ENCODE measurements at places on chromosomes 5 and 9.

- no peak for DNase-seq
Observed at GRCh38 chr9:73146111-73146815, 5.4 kb upstream of the ANXA1 start.

GRCh38 chr5:71862087-71862486 is 143.0 kb downstream of the CARTPT start:
- DNase-seq, result no peak

DNA sequence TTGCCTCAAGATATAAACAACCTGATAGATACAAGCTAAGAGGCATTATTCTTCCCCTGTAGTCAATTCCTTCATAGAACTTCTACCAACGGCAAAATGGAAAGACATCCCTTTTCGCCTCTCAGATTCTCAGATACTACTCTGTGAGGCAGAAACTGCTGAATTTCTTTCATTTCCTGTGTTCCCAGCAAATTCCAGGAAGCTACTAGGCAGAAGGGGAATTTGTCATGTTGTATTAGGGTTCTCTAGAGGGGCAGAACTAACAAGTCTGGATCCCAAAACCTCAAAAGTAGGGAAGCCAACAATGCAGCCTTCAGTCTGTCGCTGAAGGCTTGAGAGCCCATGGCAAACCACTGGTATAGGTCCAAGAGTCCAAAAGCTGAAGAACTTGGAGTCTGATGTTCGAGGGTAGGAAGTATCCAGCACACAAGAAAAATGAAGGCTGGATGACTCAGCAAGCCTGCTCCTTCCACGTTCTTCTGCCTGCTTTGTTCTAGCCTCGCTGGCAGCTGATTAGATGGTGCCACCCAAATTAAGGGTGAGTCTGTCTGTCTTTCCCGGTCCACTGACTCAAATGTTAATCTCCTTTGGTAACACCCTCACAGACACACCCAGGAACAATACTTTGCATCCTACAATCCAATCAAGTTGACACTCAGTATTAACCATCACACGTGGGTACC is 15.2 kb downstream of the RNF180 start:
- DNase-seq, result no peak

GRCh38 chr5:25094219-25094618 is 449.4 kb upstream of the CDH10 start:
- no peak for DNase-seq

DNA sequence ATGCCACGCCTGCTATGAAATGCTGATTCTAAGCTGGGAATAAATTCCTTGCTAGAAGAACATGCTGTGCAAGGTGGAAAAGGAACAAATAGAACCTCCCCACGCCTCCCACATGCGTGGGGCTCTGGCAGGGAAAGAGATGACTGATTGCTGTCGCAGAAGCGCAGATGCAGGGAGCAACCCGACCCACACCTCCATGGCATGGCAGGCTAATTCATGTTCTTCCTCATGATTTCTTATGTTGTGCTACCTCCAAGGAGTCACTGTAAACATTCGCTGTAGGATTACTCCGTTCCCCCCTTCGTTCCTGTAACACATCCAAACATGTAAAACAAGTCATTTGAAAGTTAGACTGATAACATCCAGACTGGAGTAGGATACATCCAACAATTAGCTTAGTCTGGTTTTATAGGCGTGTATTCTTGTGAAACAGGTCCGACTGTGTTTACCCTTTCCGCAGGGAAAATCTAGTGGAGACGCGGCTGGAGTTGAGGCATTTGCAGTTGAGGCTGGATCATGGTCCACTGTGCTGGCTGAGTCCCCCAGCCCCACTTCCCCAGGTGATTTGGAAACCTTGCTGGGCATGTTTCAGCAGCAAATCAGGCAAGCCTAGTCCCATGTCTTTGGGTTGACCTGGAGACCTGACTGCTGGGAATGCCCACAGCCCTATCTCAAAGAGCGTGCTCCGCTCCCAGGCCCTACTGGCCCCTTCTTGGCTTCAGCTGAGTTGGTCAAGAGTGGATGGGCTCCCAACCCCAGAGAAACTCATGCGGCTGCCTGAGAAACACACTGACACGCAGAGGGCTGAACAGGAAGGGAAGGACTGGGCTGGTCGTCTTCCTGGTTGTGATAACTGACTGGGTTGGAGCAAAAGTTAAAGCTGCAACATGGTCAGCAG is 24.8 kb upstream of the ANKRD33B start:
- DNase-seq, result no peak

DNA sequence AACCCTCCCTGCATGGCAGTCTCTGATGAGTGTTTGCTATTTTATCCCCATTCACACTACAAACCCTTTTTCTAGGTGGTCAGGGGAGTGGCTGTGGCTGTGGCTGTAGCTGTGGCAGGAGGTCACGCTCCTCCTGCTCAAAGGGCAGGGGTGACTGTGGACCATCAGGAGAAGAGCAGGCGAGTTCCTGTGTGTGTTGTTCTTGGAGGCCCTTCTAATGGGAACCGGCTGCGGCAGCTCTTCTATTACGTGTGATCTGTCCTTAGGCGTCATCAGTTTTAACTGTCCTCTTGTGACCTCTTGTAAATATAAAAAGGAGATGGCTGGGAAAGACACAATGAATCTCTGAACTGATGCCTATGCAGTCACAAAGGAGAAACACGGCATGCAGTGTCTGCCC is 65.1 kb downstream of the ANKH start:
- no peak for DNase-seq

GRCh38 chr9:123453076-123453667 is 97.2 kb downstream of the CRB2 start:
- no peak for DNase-seq

- DNase-seq, result no peak
Observed at GRCh38 chr5:142834504-142834903, 64.3 kb downstream of the ARHGAP26 start.

- no peak for DNase-seq
Observed at GRCh38 chr5:133238426-133239205, 186.8 kb downstream of the HSPA4 start.

GRCh38 chr5:360257-361027 is 38.9 kb downstream of the AHRR start:
- no peak for DNase-seq

DNA sequence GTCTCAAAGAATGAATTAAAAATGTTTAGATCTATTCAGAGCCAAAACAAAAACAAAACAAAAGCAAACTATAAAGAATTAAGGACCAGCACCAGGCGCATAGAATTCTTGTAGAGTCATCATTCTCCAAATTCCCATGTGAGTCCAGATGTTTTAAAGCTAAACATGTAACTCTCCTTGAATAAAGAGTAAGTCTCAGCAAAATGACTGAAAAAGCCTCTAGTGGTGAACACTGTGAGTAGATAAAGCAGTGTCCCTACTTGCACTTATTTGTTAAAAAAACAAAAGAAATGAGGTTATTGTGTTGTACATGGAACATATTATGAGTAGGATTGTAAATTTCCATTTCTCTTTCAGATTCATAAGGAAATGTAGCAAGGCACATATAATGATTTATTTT is 44.0 kb downstream of the NNT start:
- no peak for DNase-seq

DNA sequence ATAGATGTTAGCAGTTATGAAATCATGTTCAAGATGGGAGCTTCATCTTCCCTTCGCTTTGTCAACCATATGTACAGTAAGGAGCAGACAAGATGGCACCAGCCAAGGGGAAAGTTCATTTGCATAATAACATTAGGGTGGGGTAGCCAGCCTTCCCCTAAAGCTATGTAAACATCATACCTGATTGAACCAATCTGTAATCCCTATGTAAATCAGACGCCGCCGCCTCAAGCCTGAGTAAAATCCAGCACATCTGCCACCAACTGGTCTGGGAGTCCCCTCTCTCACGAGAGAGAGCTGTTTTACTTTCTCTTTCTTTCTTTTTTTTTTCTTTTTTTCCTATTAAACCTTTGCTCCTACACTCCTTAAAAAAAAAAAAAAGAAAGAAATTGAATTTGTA is 30.8 kb upstream of the REEP2 start:
- DNase-seq, result no peak

GRCh38 chr5:24110004-24110615 is 534.7 kb downstream of the CDH10 start:
- DNase-seq, result peak; percentile 25

GRCh38 chr5:1771149-1772065 is 28.2 kb downstream of the MRPL36 start:
- no peak for DNase-seq

- peak; percentile 50 for DNase-seq
Observed at GRCh38 chr5:170314541-170315095, 17.0 kb upstream of the LCP2 start.

- DNase-seq, result no peak
Observed at GRCh38 chr9:17600962-17601593, 22.2 kb downstream of the SH3GL2 start.

DNA sequence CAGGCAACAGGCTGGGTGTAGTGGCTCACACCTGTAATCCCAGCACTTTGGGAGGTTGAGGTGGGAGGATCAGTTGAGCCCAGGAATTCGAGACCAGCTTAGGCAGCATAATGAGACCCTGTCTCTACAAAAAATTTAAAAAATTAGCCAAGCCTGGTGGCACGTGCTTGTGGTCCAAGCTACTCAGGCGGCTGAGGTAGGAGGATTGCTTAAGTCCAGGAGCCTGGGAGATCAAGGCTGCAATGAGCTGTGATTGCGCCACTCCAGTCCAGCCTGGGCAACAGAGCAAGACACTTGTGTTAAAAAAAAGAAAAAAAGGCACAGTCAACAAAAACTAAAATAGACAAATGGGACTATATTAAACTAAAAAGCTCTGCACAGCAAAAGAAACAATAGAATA is 29.3 kb downstream of the ATP6V0E1 start:
- DNase-seq, result no peak

DNA sequence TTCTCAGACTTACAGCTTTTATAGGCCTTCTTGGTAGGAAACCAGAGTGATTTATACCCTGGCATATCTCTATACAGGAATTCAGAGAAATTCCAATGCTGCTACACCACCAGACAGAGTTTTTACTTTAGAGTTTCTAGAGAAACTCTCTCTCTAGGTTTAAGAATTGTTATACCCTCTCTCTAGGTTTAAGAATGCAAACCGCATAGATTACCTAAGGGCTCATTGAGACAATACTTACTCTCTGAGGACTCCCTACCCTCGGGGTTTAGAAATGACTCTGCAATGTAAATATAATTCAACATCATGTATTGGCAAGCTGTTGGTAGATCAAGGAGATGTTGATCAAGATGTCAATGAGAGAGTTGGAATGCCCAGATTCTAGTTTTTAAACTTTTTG is 15.3 kb upstream of the ELAVL2 start:
- DNase-seq, result no peak

DNA sequence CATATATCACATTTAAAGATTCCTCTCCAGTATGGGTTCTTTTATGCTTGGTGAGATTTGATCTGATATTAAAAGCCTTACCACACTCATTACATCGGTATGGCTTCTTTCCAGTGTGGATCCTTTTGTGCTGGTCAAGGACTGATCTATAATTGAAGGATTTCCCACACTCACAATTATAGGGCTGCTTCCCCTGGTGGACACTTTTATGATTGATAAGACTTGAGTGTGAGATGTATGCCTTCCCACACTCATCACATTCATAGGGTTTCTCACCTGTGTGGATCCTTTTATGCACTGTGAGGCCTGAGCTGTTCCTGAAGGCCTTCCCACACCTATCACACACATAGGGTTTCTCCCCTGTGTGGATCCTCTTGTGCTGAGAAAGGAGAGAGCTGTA is 12.2 kb downstream of the ZFP62 start:
- DNase-seq, result no peak

DNA sequence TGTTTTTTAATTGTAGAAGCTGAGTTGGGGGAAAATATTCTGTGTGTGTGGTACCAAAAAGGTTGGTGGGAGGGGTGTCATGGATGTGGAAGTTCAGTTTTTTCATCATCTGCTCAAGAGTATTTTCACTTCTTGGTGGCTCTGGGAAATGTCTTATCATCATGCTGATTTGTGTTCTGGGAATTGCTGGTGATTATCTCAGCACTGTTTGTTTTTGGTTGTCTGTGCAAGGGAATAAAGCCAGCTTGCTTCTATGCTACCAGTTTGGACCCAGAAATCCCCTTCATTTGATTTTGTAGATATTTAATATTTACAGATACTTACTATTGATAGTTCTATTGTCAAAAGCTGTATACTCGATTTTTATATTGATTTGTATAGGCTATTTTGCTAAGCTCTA is 2289.7 kb downstream of the MAT2B start:
- no peak for DNase-seq

DNA sequence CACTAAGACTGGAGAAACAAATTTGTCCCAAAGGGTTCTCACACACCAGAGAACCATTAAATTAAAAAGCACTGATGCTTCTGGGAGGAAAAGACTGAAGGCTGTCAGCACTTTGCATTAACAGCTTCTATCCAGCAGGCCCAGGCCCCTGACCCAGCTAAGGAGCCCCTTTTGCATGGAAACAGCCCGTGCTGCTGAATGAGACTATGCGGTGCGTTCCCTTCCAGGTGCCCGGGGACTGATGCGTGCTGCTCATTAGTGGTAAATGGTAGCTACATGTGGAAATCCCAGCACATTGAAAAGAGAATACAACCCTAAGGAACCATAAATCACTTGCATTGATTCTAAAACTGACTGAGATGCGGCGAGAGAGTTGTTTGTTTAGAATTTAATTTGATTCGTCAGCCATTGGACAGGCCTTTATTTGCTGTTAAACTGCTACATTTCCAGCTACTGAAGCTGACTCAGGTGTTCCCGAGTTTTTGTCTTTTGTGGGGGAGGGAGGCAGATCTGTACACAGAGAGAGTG is 351.0 kb upstream of the SLC24A2 start:
- no peak for DNase-seq

DNA sequence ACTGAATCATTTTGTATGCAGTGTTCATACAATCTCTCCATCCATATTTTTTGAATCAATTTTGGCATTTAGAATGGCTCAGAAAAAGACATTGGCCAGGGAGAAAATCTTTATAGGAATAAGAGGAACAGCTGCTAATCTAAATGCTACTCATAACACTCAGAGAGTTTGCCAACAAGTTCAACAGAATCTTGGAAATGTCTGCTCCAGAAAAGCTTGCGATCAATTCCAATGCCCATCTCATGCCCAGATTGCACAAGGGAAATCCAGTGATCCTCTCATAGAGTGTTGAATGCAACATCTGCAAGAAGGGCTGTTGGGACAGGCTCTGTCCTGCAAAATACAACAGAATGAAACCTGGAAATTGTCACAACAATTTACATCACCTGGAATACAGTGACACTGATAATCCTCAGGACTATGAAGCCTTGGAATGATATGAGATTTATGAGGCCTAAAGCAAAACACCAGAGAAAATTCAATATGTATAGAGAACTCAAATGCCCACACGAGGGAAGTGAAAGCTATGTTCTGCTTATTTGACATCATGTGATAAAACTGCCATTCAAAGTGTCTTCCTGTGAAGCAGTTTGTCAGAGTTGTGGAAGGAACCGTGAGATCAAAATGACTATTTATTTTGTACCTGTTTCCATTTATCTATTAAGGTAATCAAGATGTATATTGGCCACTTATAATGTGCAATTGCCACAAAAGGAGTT is 190.1 kb downstream of the PARP8 start:
- peak; percentile 32 for DNase-seq
